D341Med (cell line): ENCODE measurements at places on chromosomes 16 and 17.

- DNase-seq, result no peak
Measured at GRCh38 chr16:50928065-50928464, 186.2 kb downstream of the CYLD start.

GRCh38 chr17:69547947-69548346 lies 133.4 kb downstream of the MAP2K6 start:
- DNase-seq, result no peak

- no peak for DNase-seq
Measured at GRCh38 chr17:79855331-79856124, 16.3 kb upstream of the CBX4 start.

- DNase-seq, result no peak
Measured at GRCh38 chr16:3670711-3671110, 16.2 kb downstream of the DNASE1 start.

DNA sequence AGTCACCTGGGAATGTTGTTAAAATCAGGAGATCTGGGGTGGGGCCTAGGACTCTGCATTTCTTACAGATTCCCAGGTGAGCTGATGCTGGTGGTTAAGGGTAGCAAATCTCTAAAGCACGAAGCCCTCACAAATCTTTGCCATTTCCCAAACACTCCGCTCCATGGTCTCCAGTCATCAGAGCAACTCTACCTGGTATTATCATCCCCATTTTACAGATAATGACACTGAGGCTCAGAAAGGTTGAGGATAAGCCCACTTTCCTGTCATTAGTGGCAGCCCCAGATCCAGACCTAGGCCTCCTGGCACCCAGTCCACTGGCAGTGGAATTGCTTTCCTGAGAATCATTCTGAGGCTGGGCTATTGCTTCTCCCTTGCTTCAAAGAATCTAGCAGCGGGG lies 8.7 kb downstream of the SLC46A1 start:
- DNase-seq, result no peak

DNA sequence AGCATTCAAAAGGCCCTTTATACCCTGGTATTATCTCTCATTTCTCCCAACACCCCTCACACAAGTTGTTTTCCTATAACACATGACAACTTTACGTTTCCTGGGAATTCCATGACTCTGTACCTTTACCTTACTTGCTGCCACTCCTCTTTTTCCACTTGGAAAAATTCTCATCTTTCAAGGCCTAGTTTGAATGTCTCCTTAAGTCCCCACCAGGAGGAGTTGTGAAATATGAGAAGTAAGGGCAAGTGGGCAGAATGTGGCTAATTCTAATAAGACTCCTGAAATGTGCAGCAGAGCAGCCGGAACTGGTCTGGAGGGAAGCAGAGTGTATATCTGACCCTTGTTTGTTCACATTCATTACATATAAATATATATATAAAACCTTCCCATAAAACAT lies 39.7 kb downstream of the BRCA1 start:
- no peak for DNase-seq

DNA sequence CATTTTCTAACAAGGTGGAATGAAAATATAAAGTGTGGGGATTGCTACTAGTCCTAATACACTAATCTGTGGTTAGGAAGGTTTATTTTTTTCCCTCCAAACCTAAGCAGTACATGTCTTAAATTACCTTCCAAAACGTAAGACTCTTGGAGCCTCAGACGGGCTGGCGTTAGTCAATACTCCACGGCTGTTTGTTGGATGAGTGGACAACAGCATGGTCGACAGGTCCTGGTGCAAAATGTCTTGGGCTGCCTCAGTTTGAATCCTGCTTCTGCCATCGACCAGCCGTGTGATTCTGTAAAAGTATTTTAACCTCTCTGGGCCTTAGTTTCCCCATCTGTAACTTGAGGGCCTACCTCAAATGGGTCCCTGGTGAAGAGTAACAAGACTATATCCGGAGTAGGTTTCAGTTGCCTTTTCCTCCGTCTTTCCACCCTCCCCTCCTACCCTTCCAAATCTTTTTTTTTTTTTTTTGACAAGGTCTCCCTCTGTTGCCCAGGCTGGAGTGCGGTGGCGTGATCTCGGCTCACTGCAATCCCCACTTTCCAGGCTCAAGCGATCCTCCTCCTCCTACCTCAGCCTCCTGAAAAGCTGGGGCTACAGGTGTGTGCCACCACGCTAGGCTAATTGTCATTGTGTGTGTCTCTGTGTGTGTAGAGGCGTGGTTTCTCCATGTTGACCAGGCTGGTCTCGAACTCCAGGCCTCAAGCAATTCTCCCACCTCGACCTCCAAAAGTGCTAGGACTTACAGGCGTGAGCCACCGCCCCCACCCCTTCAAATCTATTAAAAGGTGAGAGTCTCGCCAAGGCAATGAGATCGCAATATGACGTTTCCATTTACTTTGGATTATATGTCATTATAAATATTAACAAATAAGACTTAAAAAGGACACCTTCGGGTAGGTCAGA lies 5.8 kb downstream of the SCGB1C2 start:
- no peak for DNase-seq

- no peak for DNase-seq
Measured at GRCh38 chr17:74410001-74410443, 21.9 kb upstream of the GPRC5C start.

GRCh38 chr17:7098802-7099459 lies 15.7 kb downstream of the ASGR2 start:
- no peak for DNase-seq

DNA sequence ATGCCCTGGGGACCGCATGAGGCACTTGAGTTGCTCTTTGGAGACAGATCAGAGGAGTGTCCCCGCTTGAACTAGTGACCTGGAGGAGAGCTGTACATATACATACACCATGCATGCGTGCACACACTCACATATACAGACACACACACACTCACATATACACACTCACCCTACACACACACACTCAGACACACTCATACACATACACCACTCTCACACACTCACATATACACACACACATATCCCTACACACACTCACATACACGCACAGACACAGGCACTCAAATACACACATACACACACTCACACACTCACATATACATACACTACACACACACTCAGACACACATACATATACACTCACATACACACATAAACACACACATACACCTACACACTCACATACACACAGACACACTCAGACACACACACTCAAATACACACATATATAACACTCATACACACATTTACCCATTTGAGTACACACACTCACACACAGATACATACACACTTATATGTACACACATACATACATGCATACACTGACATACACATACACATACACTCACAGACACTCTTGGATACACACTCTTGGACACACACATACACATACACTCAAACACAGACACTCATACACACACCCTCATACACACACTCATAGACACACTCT lies 5.4 kb upstream of the MPP2 start:
- DNase-seq, result no peak

- no peak for DNase-seq
Measured at GRCh38 chr16:82987767-82988166, 361.0 kb downstream of the CDH13 start.

DNA sequence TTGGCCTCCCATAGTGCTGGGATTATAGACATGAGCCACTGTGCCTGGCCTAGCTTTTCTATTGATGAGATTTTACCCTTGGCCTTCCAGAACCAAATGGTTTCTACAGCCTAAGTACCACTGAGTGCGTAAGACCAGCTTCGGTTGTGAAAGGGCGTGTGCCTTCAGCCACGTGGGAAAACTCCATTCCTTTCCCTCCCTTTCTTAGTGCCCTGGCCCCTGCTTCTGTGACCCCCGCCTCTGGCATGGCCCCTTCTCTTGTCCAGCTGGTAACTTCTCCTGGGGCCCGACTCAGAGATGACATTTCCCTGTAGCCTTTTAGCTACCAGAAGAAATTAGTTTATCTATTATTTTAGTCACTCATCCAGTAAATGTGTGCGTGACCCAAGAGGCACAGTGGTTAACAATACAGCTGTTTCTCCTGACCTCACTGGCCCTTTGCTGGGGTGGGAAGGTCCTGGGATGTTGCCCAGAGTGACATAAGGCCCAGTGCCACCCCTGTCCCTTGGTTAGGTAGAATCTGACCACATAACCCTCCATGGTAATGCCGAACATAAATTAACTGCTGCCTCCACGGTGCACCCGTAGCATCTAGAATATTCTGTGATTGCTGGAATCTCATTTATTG lies 97.3 kb downstream of the PLCG2 start:
- no peak for DNase-seq

DNA sequence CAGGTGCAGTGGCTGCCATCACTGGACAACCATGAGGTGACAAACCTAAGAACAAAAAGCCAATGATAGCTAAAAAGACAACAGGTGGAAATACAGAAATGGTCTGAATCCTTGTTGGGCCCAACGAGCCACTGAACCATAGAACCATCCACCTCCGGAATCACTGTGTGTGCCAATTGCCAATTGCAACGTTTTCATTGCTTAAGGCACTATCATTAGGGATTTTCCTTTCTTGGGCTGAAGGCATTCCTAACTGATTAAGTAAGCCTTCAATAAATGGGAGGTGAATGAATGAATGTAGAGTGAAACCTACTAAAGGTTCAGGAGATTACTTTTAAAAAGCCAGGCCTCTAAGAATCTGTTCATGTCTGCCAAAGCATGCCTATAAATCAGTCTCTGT lies 3.6 kb downstream of the USP31 start:
- no peak for DNase-seq

GRCh38 chr16:59478838-59479237 lies 744.7 kb upstream of the GOT2 start:
- DNase-seq, result no peak

DNA sequence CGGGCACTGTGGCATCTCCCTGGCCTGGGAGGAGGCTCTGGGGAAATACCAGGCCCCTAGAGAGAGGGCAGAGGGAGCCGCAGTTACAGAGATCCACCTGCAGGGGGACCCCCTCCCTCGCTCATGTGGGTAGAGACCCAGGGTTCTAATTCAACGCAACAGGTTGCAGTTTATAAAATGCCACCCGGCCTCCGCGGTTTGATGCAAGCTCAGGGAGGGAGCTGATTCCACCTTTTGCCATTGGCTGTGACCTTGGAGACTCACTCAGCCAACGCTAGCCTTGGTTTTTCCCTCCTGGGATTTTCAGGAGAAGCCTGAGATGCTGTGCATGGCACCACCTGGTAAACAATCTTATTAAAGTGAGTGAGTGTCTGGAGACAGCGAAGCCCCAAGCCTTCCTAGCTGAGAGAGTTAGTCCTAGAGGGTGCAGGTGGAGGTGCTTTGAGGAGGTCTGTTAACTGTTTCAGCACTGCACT lies 12.1 kb downstream of the TTLL6 start:
- peak; percentile 92 for DNase-seq

DNA sequence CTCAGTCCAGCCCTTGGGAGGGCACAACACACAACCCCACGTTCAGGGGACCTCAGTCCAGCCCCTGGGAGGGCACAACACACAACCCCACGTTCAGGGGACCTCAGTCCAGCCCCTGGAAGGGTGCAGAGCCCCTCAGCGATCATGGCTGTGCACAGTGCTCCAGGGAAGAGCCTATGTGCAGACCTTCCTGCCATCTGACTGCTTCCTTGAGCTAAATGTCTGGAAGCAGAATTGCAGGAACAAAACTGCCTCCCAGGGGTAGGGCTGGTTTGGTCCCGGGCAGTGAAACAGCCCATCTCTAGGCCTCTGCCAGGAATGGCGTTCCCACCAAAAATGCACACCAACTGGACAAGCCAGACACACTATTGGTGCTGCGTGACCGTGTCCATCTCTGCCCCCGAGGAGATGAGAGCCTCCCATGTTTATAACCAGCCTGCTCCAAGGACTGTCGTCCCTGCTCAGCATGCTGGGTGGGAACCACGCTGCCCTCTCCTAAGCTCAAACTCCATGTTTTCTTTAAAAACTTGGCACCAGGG lies 44.0 kb downstream of the ZNF276 start:
- no peak for DNase-seq

DNA sequence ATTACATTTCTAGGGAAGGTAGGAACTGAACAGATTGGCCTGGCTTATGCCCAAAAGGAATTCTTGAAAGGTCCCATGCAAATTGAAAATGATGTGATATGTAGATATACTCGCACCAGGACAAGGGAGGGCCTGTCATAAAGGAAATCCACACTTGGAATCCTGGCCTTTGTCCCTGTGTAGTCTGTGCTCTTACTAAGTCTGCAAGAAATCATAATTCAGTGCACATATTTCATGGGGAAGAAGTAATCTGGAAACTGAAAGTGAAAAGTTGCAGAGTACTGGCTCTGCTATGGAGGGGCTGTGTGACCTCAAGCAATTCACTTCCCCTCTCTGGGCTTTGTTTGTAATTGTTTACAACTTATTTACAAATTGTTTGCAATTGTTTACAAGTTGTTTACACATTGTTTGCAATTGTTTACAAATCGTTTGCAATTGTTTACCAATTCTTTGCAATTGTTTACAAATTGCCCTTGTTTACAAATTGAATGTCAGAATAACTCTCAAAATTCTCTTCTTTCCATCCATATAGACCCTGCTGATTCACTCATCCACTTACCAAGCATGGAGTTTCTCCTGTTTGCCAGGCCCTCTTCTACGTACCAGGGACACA lies 12.9 kb downstream of the SCNN1G start:
- DNase-seq, result no peak

GRCh38 chr17:42578282-42578869 lies 847 bp upstream of the PSMC3IP start:
- peak; percentile 92 for DNase-seq

- DNase-seq, result no peak
Measured at GRCh38 chr17:247767-248166, 66.3 kb upstream of the DOC2B start.

- no peak for DNase-seq
Measured at GRCh38 chr16:83579436-83579835, 228.3 kb upstream of the HSBP1 start.

DNA sequence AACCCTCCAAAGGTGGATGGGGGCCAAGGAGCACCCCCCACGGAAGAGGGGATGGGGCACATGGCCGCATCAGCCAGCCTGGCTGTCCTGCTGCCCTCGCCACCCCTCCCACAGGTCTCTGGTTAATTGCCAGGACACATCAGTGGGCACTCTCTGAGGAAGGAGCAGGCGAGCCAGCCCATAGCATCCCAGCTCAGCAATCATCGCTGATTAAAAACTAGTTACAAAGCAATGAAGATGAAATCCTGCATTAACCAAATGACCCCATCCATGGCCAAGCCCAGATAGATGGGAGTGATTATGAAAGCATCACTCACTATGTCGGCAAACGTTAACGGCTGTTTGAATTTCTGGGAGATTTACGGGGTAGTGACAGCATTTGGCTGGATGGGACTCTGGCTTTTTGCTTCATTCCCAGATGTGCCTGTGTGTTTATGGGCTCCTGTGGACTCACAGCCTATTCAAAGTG lies 45.3 kb downstream of the CCDC182 start:
- peak; percentile 30 for DNase-seq

DNA sequence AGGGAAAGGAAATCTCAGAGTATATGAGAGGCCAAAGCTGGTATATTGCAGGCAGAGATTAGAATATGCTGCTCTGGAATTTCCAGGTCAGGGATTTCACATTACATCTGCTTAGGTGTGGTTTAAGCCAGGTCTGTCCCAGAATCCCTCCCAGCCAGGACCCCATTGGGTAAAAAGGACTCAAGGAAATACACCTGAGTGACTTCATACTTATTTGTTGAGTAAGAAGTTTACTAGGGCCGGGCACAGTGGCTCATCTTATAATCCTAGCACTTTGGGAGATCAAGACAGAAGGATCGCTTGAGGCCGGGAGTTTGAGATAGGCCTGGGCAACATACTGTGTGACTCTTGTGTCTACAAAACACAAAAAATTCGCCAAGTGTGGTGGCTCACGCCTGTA lies 7.2 kb downstream of the PIPOX start:
- DNase-seq, result no peak

GRCh38 chr17:5472511-5472910 lies 3.7 kb upstream of the DHX33 start:
- DNase-seq, result no peak

GRCh38 chr17:50055426-50056216 lies at the start of gene ITGA3:
ITGA3 (plus strand) TSS chr17:50056110; CDS start chr17:50056440, 330 bp downstream.
- DNase-seq, result peak; percentile 81
